ENCODE measurements at places on chromosomes 12 and 14. TPM values are rescaled to one million over a fixed set of nuclear protein-coding genes. Genes with fewer than 3 reads are reported as not detected.

GRCh38 chr14:85731186-85731585, 201.2 kb downstream of the FLRT2 start:
- DNase-seq, result no peak

DNA sequence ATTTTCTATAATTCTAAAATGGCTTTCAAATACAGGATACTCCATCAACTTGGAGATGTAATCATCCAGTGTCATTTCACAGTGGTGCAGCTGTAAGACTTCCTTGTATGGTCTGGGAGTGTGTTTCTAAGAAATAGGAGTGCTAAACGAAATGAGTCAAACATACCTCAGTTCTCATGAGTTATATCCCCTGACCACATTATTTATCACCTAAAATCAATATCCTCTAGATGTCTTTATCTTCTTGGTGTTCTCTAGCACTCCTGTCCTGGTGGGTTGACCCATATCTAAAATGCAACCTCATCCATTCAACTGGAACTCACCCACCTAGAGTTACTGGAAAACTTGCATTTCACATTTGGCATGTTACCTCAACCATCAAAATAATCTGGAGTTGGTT, 33.2 kb downstream of the TMEM30B start:
- DNase-seq, result no peak

- DNase-seq, result peak; percentile 91
Measured at GRCh38 chr12:56488041-56488955, at the start of gene GLS2. GLS2 (minus strand) TSS chr12:56488161; CDS start chr12:56488118, 43 bp downstream.

DNA sequence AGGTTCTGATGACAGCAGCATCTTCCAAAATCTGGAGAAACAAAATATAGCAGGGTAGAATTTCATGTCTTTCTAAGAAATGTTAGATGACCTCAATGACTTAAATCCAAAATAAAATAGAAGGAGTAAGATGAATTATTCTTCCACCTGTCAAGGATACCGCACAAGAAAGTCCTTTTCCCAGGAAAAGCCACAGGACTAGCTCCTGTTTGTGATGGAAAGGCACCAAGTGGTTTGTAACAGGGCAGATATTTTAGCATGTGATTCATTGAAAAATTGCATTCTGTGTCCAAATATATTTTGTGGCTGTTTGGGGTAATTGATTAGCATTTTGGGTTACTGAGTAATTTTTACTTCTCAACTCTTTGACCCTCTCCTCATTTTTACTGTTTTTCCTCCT, 2.7 kb downstream of the CD163L1 start:
- no peak for DNase-seq

DNA sequence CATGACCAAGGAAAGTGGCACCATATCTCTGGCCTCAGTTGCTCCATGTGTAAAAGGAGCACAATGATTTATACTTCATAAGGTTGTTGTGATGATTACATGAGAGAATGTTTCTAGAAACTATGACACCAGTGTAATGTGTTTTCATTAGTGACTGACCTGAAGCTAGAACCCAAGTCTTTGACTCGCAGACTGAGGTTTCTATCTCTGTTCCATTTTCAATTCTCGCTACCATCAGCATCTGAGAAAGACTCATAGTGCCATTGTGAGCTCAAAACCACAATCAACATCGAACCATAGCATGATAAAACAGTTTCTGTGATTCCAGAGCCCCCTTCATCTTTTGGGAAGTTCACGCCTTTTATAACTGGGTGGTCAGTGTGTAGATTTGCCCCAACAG, 53.8 kb downstream of the STAB2 start:
- DNase-seq, result no peak

DNA sequence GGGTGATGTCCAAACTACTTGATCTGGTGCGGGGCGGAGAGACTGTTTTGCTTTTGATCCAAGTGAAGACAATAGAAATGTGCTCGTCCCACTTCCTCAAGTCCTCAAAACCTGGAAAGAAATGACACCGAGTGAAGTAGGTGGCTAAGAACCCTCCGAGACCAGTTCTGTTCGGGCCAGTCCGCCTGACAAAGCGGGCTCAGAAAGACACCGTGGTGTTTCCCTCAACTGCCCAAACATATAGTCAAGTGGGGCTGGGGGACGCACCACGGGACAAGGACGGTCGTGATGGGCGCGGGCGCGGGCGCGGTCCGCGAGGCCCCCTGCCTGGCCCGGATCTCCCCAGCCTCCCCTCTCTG, 1.6 kb downstream of the PHLDA1 start:
- no peak for DNase-seq

DNA sequence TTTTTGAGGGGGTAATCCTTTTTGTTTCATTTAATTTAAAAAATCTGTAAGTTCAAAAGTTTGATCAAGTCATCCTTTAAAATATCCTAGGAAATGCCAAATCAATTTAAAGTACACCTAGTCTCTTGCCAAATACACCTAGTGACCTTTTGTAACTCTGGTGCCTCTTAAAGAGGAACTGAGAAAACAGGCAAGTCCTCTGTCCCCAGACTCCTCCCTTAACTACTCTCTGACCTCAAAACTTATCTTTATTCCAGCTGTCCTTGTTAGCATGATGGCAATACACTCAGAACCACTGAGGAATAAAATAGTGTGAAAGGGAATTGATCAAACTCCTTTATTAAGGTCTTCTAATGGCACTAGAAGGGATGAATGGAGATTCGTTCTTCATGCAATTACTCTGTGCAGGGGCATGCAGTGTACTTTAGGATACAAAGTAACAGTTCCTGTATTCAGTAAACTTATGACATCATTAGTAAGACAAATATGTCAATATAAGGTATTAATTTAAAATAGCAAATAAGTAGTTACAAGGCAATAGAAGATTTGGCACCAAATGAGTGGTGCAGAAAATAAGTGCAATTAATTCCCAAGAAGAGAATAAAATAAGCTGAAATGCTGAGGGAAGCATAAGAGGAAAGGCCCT, 3.3 kb downstream of the FAR2 start:
- no peak for DNase-seq

GRCh38 chr12:5688226-5688625, 256.3 kb downstream of the NTF3 start:
- no peak for DNase-seq

DNA sequence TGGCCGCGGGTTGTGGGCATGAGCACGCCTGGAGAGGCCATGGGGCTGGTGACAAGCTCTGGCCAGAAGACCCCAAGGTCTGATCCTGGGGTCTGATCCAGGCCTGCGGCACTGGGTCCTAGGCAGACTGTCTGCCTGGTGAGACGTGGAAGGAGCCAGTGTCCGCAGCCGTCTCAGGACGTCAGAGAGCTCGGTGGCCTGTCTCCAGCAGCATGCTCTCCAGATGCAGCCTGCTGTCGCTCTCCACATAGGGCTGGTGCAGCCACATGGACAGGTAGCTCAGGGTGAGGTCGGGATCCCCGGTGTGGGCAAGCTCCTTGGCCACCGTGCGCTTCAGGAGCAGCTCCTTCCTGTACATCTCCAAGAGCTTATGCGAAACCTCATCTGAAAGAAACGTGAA, 14.3 kb downstream of the CINP start:
- no peak for DNase-seq

DNA sequence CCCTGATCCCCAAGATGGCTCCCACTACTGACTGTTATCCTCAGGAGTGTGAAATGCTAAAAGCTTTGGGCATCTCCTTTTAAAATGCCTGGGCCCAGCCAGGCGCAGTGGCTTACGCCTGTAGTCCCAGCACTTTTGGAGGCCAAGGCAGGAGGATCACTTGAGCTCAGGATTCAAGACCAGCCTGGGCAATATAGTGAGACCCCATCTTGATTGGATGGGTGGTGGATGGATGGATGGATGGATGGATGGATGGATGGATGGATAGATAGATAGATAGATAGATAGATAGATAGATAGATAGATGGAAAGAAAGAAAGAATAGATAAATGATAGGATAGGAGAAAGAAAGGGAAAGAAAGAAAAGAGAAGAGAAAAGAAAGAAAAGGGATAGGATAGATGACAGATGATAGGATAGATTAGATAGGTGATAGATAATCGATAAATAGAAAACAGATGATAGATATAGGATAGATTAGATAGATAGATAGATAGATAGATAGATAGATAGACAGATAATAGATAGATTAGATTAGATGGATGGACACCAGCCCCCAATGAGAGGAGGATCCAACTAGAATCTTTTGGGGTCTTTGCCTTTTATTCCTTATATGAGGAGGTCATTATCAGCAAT, 9.5 kb downstream of the P2RX4 start:
- no peak for DNase-seq

GRCh38 chr14:59055439-59056045, 132.9 kb upstream of the DAAM1 start:
- DNase-seq, result no peak

GRCh38 chr14:61281948-61282275, 774 bp upstream of the TMEM30B start:
- no peak for DNase-seq

DNA sequence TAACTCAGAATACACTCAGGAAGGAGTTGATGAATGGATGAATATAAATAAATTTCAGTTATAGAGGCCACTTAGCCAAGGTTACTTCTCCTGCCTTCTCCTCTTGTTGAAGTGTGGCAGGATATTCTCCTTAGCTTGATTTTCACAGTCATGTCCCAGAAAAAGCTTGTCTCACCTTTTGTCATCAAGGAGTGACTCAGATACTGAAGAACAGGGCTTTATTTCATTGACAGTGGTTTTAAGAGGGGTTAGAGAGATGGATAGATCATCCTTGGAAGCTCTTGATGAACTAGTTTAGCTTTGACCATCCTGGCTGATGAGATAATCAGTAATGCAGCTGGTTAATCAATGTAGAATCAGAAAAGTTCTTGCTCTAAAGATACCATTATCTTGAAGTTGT, 35.0 kb upstream of the CFAP54 start:
- no peak for DNase-seq

- DNase-seq, result no peak
Measured at GRCh38 chr14:92914087-92914656, 8.8 kb upstream of the CHGA start.

DNA sequence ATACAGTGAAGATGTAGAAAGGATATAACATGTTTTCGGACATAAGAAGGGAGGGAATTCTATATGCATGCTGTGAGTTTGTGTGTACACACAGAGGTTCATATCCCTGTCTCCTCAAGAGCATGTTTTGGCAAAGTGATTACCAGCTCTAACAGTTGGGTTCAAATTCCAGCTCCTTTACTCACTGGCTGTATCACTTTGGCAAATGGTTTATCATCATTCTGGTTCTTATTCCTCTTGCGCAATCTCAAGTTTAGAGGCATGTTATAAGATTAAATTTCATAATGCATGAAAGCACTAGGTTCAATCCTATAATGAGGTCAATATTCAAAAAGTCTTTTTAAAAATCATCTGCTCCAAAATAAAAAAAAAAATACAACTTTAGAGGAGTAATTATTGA, 107.7 kb upstream of the LRFN5 start:
- DNase-seq, result no peak

DNA sequence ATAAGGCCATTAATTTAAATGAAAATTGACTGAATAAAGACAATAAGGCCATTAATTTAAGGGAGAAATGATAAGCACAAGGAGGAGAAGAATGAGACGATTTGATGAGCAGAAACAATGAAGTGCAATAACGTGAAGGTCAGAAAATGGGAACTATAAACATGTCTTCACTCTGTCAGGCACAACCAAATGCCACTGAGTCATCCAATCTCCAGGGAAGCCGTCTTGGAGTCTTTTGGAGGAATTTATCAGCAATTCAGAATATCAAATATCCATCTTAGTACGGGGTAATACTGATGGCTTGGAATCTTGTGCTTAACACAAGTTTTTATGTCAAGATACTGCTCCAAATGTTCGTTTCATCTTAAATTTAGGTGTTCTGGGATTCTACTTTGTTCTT, 159.9 kb downstream of the CAPZA3 start:
- DNase-seq, result no peak

DNA sequence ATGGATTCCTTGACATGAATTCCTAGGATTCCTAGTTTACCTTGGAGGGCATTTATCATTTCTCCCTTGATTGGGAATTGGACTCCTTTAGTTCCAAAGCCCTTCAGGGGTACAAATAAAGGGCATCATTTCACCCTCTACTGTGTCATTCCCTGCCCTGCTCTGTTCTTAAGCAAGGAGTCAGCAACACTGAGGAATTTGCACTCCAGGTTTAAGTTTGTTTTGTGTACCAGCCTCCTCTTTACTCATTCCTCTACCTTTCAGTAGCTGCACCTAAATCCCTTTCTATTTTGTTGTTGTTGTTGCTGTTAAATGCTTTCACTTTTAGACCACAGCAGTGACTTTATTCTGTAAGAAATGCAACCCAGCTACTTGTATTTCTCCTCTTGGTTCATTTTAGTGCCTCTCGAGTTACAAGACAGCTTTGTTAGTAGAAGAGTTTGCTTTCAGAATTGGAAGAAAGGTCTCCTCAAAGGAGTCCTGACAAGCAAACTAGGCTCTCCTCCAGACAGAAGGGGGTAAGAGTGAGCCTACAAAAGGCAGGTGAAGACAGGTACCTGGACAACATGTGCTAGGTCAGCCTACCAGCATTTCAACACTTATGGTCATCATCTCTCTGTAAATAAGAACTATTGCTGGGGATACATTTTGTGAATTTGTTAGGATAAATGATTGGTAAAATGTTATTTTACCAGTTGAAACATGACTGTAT, 90.0 kb downstream of the RMST start:
- DNase-seq, result no peak

DNA sequence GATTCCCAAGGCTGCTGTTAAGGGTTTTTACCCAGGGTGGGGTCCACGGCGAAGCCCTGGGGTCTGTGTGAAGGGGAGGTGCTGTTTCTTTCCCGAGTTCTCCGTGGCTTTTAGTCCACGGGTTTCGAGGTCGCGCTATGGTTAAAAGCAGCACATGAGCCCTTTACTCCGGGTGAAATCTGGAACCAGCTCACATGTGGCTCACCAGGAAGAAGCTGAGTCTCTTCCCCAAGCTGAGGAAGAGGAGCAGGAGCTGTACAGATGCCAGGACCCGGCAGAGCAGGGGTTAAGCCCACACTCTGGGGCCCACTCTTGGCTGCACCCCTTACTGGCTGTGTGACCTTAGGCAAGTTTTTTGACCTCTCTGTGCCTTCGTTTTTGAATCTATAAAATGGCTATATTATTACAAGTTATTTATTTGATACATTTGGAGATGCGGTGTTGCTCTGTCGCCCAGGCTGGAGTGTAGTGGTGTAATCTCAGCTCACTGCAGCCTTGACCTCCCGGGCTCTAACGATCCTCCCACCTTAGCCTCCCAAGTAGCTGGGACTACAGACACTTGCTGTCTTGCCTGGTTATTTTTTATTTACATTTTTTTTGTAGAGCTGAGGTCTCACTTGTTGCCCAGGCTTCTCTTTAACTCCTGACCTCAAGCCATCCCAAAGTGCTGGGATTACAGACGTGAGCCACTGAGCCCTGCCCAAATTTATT, 266.3 kb downstream of the AACS start:
- DNase-seq, result no peak

The REP15 gene
- total RNA-seq, result 2.3 TPM

The SYCP3 gene
- total RNA-seq, result not detected

The DAO gene
- not detected for total RNA-seq

The RASSF9 gene
- 1.5 TPM for total RNA-seq

The FAM186B gene
- total RNA-seq, result 0.55 TPM

The ALX1 gene
- not detected for total RNA-seq

Data from mesenteric fat pad (tissue), 1 donor.